ENCODE measurements at places on chromosomes 2 and 18.

DNA sequence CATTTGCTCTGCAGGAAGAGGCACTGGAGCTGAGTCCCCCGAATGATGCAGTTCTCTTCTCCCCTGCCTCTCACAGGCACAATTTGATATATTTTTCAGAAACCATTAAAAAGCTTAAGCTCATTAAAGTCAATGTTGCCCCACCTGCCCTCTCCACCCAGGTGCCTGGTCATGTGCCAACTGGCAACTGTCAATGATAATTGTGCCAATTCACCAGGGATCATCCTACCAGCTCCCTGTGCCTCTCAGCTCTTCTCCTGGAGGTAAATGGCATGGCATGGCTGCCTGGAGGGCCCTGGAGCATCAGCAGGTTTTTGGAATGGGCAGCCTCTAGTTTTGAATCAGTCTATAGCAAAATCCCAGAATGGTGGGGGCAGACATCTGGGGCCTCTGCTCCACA is 279.6 kb upstream of the ID2 start:
- peak; percentile 99 for DNase-seq

GRCh38 chr18:58580623-58581022 is 48.3 kb downstream of the ALPK2 start:
- no peak for DNase-seq

GRCh38 chr2:6024784-6025183 is 332.6 kb downstream of the SOX11 start:
- no peak for DNase-seq

DNA sequence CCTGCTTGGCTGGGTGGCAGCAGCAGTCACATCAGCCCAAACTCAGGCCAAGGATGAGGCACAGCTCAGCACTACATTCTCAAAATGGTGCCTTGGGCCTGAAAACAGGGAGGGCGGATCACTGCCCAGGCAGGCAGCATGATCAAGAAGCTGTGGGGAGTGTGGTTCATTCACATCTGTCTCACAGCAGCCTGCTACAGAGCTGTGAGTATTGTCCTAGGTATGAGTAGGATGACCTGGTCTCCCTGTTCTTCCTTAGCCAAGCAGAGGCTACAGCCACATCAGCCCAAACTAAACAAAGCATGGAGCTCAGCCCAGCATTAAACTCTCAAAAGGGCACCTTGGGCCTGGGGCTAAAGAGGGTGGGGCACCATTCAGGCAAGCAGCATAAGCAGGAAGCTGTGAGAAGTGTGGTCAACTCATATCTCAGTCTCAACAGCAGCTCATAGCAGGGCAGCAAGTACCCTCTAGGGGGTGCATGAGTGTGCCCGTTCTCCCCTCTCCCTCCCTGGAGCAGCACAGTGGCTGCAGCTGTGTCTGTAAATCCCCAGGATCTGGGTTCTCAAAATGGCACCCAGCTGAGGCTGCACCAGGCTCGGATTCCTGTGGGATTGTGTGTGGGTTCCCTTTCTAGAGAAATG is 139.6 kb downstream of the TRABD2A start:
- DNase-seq: no peak

GRCh38 chr2:179455824-179456223 is 191.2 kb upstream of the SESTD1 start:
- no peak for DNase-seq

- DNase-seq: peak; percentile 21
Observed at GRCh38 chr2:125274718-125275117, 1249.6 kb downstream of the CNTNAP5 start.

DNA sequence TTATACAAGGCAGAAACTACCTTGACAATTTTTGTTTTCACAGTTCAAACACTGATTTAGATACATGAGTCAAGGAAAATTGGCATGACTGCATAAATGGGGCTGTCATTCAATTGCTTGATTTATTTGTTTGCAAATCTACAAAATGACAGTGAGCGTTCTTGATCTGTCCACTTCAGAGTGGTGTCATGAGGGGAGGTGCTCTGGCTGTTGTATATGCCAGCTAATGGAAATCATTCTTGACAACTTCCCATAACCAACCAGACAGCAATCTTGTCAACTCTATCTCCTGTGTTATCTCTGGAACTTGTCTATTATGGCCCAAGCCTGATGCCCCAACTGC is 120.6 kb upstream of the UGP2 start:
- no peak for DNase-seq
